Stimulated activated CD4-positive, alpha-beta T cell treated with anti-CD3 and anti-CD28 coated beads, Interleukin-2, amount 100 ng/mL, for 24 hours (primary cell): ENCODE measurements at places on chromosomes 16 and 17.
A peak's percentile ranks its signal among the peaks of the same experiment; 100 is the strongest.

DNA sequence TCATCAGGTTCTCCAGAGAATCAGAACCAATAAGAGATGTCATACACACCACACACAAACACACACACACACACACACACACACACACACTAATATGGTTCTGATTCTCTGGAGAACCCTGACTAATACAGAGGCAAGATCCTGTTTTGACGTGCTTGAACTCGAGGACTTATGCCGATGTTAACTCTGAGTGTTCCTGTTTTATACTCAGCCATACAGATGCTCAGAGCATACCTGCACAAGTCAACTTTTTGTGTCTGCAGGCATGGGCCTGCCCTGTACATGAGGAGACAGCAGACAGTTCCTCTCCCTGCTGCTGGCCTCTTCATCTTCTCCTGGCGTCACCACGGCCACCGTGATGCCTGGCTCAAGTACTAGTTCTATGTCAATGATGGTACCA lies 635.9 kb downstream of the WWOX start:
- no peak for DNase-seq

GRCh38 chr17:16480995-16481394 lies 11.0 kb downstream of the LRRC75A start:
- no peak for DNase-seq

DNA sequence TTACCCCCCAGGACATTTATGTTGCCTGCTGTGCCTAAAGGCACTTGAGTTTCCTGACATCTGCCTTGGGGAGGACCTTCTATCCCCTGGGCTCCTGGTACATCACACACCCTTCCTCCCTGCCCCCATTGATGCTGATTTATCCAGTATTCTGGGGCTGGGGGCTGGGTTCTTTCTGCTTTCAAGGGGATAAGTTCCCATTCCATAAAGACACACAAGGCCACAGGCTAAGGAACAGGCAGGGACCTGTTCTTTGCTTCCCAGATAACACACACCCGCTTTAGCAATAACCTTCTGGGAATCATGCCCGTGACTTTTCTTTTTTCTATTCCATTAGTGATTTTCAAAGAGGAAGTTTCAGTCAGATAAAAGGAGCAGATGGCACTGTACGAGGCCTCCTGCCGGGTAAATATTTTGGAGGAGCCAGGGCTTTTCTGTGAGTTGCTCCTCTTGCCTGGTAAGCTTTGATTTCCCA lies 30.6 kb downstream of the CHD9 start:
- no peak for DNase-seq

DNA sequence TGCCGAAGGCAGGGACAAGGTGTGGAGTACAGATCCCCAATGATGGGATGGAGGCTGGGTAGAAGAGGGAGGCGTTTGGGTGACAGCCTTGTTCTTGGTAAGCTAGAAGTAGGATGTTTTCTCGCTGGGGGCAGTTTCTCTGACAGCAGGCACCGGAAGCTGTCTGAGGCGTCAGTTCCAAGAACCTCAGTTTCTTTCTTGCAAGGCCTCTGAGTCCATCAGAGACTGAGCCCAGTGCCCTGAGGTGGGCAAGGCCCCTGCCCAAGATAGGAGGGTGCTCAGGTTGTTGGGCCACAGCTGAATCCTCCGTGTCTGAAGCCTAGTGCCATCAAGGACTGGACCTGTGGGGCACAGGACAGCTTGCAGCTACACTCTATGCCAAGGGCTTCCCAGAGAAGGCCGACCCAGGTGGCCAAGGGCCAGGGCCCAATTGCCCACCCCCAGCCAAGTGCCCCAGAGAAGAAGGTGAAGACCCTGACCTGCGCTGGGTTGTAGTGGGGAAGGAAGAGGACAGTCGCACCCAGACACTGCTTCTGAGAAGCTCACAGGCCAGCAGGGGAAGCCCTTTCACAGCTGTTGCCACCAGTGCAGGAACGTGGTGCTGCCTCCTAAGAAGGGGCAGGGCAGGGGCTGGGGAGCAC lies 13.1 kb downstream of the CYB5D2 start:
- no peak for DNase-seq

- no peak for DNase-seq
Observed at GRCh38 chr16:19689342-19689741, 28.7 kb downstream of the KNOP1 start.

- no peak for DNase-seq
Observed at GRCh38 chr17:80636361-80637018, 91.9 kb downstream of the RPTOR start.

- no peak for DNase-seq
Observed at GRCh38 chr16:88058817-88059216, 107.6 kb downstream of the BANP start.

DNA sequence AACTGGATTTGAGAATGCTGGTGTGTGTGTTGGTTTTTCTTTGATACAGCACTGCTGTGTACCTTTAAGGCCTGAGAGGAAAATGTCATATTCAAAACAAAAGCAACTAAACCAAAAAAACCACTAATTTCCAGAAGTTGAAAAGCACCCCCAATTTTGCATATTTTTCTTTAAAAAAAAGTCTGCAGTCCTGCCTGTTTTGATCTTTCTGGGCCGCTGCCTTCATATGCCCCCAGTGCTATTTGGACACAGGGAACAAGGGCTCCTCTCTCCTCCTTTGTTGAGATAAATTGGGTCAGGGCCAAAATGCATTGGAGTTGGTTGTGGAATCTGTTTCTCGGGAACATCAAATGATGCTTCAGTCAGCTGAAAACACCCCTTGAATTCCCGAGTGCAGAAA lies 26.9 kb downstream of the GPT2 start:
- no peak for DNase-seq

- DNase-seq, result no peak
Observed at GRCh38 chr16:11498683-11499082, 88.0 kb downstream of the LITAF start.

GRCh38 chr16:55779402-55780094 lies 53.3 kb downstream of the CES1 start:
- DNase-seq, result no peak

DNA sequence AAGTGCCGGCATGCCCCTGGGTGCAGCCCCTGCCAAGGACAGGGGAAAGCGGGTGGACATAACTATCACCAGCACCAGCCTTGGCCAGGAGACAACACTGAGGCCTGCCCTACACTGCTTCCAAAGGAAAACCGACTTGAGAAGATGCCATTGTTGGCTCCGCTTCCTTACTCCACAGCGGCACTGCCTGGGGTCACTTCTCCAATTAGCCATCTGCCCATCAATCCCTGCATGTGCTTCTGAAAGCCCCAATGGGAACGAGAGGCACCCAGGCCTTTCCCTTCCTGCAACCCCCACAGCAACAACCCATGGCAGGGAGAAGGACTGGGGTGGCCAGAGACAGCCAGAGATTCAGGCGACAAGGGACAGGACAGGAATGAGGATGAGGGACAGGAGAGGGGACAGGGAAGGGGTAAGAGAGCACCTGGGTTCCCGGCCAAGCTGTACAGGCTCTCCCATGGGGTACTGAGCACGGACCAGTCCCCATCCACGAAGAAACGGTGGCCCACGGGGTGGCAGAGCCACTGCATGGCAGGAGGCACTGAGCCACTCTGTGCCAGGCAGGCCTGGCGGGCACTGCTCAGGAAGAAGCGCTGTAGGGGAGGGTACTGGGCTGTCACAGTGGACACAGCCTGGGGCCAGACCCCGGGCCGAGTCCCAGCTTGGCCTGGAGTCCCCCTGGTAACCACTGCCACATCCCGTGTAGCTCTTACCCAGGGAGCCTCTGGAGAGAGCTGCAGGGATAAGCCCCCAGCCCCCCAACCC lies 21.2 kb downstream of the SREBF1 start:
- DNase-seq, result no peak

DNA sequence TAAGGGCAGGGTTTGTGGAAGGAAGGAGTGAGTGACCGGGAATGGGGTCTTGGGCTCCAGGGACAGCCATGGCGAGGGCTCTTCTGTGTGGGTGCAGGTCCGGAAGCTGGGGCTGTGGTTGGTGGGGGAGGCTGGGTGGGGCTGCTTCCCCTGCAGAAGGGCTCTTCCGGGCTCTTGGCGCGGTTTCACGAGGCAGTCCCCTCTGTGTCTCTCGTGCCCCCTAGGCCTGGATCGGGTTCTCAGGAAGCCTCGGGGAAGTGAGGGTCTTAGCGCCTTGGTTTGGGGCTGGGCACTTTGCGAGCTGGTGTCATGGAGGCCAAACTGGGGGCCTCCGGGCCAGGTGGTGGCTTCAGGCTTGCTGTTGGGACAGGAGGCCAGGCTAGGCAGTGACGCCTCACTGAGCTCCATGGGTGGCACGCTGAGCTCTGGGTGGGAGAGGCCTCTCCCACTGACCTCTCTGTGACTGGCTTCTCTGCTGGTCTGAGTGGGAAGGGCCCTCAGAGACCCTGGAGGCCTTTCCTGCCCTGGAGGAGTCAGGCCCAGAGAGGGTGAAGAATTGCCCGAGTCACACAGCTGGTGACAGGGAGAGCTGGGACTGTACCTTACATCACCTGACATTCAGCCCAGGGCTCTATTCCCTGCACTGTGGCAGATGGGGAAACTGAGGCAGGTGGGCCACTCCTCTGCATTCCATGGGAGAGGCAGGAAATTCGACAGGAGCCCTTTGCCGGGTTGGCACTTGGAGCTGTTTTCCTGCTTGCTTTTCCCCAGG lies 8.2 kb downstream of the ADCY7 start:
- peak; percentile 49 for DNase-seq

- DNase-seq, result no peak
Observed at GRCh38 chr16:986411-986810, 4.8 kb downstream of the SOX8 start.

- DNase-seq, result peak; percentile 66
Observed at GRCh38 chr17:17186051-17186450, 20.1 kb downstream of the PLD6 start.

GRCh38 chr17:38565853-38566665 lies 39.7 kb downstream of the SRCIN1 start:
- DNase-seq, result no peak

DNA sequence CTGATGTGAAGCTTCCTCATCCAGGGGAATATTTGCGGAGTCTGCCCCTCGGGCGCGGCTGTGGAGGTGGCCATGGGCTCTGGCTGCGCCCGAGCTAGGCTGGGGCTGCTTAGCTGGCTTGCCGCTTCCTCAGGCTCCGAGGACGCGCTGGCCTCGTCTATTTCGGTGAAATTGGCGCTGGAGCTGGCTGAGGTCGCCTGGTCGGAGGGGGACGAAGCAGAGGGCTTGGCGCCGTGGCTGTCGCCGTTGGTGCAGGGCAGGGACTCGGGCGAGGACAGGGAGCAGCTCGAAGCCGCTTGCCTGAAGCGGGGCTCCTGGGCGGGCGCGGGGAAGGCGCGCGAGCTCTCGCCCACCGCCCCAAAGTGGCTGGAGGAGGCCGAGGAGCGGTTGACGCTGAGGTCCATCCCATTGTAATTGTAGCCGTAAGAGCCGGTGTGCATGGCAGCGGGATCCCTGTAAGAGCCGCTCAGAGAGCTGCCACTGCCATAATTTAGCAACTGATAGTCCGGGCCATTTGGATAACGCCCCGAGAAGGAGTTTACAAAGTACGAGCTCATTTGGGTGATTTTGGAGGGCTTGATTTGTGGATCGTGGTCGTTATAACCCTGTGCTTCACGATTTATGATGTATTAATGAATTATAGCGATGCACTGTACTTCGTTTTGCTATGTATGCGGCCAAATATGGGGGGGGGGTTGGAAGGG lies at the start of gene HOXB5:
Gene HOXB5 (minus strand): TSS at position 654 of the 704 bp plus-strand sequence. CDS start 97 bp downstream, at position 557.
- DNase-seq, result peak; percentile 45

DNA sequence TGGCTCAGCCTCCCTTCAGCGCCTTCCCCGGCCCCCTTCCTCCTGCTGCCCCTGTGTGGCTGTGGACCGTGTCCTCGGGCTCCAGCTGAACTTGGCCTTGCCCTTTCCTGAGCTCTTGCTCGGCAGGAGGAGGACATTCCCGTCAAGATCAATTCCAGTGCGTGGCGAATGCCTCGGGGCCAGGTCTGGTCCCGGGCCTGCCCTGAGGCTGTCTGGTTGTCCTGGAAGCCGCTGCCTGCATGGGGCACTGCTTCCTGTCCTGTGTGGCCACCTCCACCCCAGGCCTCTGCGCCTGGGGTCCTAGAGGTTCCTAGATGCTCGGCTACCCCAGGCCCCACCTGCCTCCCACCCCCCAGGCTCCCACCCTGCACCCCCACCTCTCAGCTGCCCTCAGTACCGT lies 12.8 kb downstream of the BAHCC1 start:
- no peak for DNase-seq

- no peak for DNase-seq
Observed at GRCh38 chr16:1713933-1714332, 7.9 kb downstream of the MAPK8IP3 start.

DNA sequence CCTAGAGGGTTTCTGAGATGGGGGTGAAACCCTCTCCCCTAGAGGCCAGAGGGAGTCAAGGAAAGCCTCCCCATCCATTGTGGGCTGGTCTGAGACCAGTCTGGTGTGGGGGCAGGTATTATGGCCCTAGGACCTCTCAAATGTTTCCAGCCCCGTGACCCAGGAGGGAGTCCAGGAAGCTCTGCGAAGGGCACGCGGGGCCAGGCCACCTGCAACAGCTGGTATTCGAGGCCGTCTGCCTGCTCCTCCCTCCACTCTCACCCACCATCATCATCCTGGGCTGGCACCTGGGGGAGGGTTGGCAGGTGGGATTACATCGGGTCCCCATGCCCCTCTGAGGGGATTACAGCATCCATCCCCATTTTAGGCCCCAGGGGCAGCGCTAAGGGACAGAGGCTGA lies 38.1 kb upstream of the DLX4 start:
- no peak for DNase-seq

DNA sequence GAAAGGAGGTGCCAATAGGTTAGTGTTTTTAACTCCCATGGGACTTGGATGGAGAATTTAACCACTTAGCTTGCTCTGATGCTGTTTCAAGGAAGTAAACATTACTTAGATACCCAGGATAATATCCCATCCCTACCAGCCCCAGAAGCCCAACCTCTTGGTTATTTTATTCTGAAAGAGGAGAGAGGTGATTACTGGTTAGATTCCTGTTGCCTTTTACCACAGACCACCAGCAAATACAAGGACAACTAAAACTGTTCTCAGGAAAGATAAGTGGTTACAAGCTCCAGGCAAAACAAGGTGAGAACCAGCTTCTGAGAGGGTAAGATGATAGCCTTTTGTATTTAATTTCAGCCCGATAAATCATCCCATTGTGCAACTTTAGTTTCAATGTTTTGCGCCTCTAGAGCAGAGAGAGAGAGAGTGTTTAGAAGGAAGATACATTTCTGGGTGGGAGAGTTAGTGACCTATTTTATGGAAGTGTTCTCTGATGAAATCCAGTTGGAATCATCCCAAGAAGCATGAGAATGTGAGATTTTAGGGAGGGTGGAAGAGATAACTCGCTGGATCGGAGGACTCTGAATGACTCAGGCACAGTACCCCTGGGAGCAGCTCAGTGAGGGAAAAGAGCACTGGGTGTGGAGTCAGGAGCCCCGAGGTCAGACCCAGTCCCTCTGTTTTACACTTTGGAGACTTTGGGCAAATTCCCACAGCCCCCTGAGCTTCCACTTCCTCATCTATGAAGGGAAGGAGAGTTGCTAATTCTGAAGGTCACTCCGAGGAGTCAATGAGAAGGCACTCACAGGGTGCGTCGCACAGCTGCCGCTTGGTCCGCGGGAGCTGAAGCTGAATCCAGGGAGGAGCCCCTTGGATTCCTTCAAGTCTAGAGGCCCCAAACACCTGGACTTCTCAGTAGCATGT lies 12.1 kb downstream of the GLP2R start:
- no peak for DNase-seq

- DNase-seq, result peak; percentile 4
Observed at GRCh38 chr16:71526111-71526631, at the start of gene CHST4. Gene CHST4, plus strand, starts transcription at chr16:71526426. Its CDS starts 10,252 bp downstream, at chr16:71536678.
